Activated CD4-positive, CD25-positive, alpha-beta regulatory T cell treated with anti-CD3 and anti-CD28 coated beads, Interleukin-2, amount 50 U/mL, for 72 hours (primary cell): ENCODE measurements at places on chromosomes 12 and 14.
A peak's percentile ranks its signal among the peaks of the same experiment; 100 is the strongest.

GRCh38 chr14:101961746-101962502 is 2.4 kb upstream of the DYNC1H1 start:
- DNase-seq = no peak

- no peak for DNase-seq
Measured at GRCh38 chr12:69243099-69244084, 4.0 kb downstream of the CPSF6 start.

- DNase-seq = peak; percentile 16
Measured at GRCh38 chr12:34398706-34399630, 376.7 kb downstream of the ALG10 start.

- no peak for DNase-seq
Measured at GRCh38 chr14:76413962-76414600, 38.1 kb downstream of the ESRRB start.

DNA sequence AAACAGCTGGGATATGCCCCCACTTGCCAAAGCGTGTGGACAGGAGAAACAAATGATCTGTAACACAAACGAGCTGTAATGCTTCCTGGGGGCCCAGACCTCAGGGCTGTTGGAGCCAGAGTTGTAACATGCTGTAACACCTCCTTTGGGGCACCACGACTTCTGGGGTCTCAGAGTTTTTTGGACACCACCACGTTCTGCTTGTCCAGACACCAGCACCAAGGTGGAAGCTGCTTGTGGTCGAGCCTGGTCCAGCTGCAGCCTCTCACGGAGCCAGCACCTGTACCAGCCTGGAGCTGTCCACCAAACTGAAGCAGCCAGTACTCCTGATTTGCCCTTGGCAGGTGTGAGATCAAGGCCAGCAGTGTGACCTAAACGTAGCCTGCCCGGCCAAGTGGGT is 879.4 kb downstream of the SLC6A15 start:
- no peak for DNase-seq

DNA sequence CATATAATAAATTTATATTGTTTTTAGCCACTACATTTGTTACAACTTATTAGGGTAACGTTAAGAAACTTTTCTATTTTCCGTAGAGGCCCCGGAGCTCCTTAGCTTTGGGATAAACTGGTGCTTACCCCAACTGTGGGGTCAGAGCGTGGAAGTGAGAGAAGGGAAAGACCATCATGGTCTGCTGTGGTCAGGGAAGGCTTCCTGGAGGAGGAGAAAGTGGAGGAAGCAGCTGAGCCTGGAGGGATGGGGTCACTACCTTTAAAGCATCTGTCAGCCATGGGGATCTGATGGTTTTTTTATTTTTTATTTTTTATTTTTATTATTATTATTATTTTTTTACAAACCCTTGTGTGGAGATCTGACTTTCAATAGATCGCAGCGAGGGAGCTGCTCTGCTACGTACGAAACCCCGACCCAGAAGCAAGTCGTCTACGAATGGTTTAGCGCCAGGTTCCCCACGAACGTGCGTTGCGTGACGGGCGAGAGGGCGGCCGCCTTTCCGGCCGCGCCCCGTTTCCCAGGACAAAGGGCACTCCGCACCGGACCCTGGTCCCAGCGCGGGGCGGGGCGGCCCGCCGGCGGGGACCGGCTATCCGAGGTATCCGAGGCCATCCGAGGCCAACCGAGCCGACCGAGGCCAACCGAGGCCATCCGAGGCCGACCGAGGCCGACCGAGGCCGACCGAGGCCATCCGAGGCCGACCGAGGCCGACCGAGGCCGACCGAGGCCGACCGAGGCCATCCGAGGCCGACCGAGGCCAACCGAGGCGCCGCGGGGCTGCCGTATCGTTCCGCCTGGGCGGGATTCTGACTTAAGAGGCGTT is 1101.2 kb upstream of the TMEM132C start:
- DNase-seq = peak; percentile 37

DNA sequence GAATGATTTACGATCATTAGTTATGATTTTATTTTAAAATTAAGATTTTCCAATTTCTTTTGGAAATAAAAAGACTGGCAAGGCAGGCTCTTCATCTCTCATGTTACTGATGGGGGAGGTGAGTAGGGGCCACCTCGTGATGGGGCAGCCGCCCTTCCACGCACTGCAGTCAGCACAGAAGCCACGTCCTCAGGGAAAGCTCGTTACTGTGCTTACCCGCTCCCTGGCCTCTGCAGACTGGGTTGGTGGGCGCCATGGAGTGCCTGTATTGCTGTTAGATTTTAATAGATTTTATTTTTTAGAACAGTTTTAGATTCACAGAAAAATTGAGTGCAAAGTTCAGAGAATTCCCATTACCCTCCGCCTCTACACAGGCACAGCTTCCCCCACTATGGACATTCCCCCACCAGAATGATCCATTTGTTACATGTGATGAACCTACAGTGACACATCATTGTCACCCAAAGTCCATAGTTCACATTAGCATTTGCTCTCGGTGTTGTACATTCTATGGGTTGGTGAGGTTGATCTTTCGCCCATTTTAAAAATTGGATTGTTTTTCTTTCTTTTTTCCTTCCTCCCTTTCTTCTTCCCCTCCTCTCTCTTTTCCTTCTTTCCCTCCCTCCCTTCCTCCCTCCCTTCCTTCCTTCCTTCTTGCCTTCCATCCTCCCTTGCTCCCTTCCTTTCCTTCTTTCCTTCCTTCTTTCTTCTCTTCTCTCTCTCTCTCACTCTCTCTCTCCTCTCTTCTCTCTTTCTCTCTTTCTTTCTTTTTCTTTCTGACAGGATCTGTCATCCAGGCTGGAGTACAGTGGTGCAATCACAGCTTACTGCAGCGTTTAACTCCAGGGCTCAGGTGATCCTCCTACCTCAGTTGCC is 30.7 kb downstream of the ADGRD1 start:
- DNase-seq = no peak

DNA sequence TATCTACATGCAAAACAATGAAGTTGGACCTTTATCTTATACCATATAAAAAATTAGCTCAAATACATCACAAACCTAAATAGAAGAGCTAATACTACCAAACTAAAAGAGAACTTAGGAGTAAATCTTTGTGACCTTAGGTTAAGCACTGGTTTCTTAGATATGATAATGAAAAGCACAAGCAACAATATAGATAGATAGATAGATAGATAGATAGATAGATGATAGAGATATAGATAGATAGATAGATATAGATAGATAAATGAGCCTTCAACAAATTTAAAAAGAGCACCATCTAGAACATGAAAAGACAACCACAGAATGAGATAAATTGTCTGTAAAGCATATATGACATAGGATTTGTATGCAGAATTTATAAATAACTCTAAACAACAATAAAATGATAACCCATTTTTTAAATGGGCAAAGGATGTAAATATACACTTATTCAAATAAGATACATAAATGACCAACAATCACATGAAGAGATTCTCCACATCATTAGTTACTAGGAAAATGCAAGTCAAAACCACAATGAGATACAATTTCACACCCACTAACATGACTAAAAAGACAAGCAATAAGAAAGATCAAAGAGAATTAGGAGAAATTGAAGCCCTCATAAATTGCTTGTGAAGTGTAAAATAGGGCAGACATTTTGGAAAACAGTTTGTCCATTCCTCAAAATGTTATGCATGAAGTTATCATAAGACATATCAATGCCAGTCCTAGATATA is 293.7 kb downstream of the BTG1 start:
- DNase-seq = no peak

GRCh38 chr12:94930216-94930654 is 73.3 kb downstream of the NDUFA12 start:
- DNase-seq = no peak

GRCh38 chr14:51865953-51866747 is 5.7 kb downstream of the GNG2 start:
- no peak for DNase-seq

DNA sequence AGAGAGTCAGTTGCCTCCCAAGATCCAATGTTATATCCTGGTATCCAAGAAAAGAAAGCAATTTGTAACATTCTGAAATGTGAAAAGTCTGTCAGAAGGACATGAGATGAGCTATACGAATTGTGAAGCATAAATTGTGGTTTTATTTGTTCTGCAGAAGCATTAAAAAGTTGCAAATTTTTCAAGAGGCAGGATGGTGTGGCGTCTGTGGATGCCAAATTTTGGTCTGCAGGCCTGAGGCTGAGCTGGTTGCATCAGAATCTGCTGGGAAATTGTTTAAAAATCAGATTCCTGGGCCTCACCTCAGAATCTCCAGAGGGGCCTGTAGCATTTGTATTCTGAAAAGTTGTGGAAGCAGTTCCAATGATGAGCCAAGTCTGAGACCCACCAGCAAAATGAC is 284.7 kb downstream of the NUAK1 start:
- no peak for DNase-seq

GRCh38 chr14:54893151-54893760 is 9.4 kb downstream of the GCH1 start:
- DNase-seq = no peak

- no peak for DNase-seq
Measured at GRCh38 chr14:64715146-64715627, 11.0 kb downstream of the PLEKHG3 start.

DNA sequence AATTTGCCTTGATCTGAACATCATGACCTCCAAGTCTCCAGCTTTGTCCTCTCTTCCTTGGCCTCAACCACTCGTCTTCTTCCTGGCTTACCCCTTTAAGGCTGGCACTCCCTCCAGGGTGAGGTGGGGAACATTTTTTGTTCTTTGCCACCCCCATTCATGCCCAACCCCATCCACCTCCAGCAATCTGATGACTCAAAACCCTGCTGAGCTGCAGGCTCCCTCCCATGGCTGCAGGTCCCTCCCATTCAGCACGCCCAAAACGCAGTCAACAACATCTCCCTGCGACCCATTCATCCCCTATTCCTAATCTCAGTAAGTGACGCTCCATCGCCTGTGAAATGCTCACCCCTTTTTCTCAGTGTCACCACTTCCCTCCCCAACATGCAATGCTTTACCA is 138.8 kb upstream of the PRMT8 start:
- no peak for DNase-seq

- no peak for DNase-seq
Measured at GRCh38 chr12:54571193-54572188, 17.0 kb downstream of the PPP1R1A start.

GRCh38 chr12:7190268-7191055 is 976 bp downstream of the PEX5 start:
- peak; percentile 34 for DNase-seq

- DNase-seq = no peak
Measured at GRCh38 chr12:55847603-55848291, 5.0 kb upstream of the MMP19 start.

GRCh38 chr14:52312931-52313355 is 1.2 kb upstream of the PTGER2 start:
- no peak for DNase-seq

- DNase-seq = no peak
Measured at GRCh38 chr14:40164083-40164482, 731.9 kb upstream of the FBXO33 start.

- no peak for DNase-seq
Measured at GRCh38 chr12:120283318-120283717, 8.4 kb downstream of the RNU4-2 start.
